Ovary (tissue), 10 donors: ENCODE measurements at places on chromosomes 7 and 10.

- no peaks in the 10 kb centered on the region for H3K36me3 ChIP-seq
- no peaks in the 10 kb centered on the region for H3K4me1 ChIP-seq
- DNase-seq = no peak
- H3K4me3 ChIP-seq = no peak overlapping the region
- no peaks in the 10 kb centered on the region for H3K27me3 ChIP-seq
These were observed 250.9 kb downstream of the TWIST1 start for GRCh38 chr7:18866359-18867036.

GRCh38 chr10:6109444-6109775, 20.6 kb downstream of the RBM17 start:
- H3K27ac ChIP-seq = no peak overlapping the region
- H3K4me3 ChIP-seq = no peak overlapping the region
- H3K27me3 ChIP-seq = no peaks in the 10 kb centered on the region
- H3K36me3 ChIP-seq = no peaks in the 10 kb centered on the region
- no peak for DNase-seq

DNA sequence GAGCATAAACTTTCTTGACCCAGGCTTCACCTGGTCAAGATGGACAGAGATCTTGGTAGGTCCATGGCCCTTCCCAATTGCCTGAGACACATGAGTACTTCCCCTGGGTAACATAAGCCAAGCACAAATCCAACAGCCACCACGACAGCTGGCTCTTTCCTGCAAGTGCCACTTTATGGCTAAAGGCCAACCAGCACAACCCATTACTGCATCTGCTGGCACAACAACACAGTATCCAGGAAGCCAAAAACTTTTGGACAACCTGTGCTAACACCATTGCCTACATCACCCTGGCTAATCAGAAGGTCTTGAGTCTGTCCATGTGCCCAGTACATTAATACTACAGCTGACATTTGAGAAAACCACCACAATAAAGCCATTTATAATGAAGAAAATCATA, 548.0 kb upstream of the SEMA3D start:
- no peak for DNase-seq
- no peaks in the 10 kb centered on the region for H3K27me3 ChIP-seq
- H3K27ac ChIP-seq = no peak overlapping the region

DNA sequence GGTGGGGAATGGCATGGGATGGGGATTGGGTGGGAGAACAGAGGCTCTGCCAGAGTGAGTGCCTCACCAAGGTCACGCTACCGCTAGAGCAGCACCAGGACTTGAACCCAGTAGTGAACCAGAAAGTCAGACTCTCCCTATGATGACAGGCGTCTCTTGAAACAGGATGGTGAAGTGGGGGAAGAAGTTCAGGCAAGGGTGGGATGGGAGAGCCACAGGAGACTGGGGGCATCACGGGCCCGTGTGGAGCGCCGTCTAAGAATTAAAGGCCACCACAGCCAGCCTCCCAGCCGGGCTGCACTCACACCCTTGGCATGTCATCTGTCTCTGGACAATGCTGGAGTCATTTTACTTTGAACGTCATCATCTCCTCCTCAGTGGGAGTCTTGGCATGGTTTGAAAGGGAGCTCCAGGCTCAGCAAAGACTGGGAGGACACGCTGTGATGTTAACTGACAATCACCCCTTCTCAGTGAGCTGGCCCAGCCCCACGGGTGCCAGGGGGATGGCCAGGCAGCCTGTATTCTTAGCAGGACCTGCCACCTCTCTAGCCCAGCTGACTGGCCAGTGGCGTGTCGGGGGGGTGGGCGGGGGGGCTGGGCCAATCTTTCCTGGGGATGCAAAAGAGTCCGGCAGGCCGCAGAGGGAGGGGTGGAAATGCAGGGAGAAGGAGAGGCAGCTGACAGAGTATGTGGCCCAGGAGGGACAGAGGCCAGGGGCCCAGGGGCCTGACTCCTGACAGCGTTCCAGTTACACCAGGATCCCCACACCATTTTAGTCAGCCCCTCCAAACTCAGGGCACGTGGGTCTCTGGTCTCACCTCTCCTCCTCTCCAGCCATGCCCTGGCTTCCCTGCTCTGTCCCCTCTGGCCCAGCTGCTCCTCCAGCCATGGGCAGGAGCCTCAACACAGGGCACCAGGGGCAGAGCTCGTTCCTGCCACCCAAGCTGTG, 96.2 kb downstream of the VOPP1 start:
- H3K27me3 ChIP-seq = no peaks in the 10 kb centered on the region
- H3K4me1 ChIP-seq = peaks cover 7% of the 10 kb centered on the region
- no peak overlapping the region for H3K4me3 ChIP-seq
- H3K27ac ChIP-seq = no peak overlapping the region
- no peak for DNase-seq

DNA sequence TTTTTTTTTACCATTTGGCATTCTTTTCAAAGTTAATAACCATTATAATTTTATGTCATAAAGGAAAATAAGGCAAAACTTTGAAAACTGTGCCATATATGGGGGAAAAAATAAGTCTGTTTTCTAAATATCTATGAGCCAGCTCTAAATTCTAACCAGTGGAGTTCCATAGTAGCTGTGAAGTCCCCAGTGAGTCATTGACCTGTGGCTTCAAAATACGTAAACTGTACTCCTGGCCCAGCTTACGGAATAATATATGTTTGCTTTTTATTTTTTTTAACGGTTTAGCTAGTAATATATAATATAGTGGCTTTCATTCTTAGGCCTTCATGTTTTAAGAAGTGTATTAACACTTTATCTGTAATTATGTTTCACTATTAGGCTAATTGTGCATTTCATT, 20.5 kb downstream of the ZRANB1 start:
- H3K27me3 ChIP-seq = no peaks in the 10 kb centered on the region
- H3K4me1 ChIP-seq = peaks cover 10% of the 10 kb centered on the region
- DNase-seq = no peak
- H3K27ac ChIP-seq = no peak overlapping the region

DNA sequence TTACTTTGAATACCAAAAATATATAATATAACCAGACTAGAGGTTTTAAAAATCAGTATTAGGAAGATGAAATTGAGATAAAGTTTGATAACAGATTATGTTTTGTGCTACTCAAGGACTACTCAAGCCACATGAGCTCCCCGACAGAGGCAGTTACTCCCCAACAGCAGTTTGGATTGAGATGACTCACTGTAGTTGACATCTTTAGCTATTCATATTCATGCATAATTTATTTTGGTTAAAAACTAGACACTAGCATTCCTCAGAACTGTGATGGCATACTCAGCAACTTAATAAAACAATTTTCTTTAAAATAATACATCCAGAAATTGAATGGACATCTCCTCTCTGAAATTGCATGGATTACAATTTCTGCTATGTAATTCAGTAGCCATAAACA, 19.6 kb downstream of the PCLO start:
- no peaks in the 10 kb centered on the region for H3K27me3 ChIP-seq
- H3K4me1 ChIP-seq = no peaks in the 10 kb centered on the region
- no peak overlapping the region for H3K27ac ChIP-seq

GRCh38 chr7:105173586-105173985, 159.6 kb downstream of the KMT2E start:
- H3K4me3 ChIP-seq = no peak overlapping the region
- no peaks in the 10 kb centered on the region for H3K27me3 ChIP-seq
- DNase-seq = no peak
- no peak overlapping the region for H3K27ac ChIP-seq

- DNase-seq = no peak
- H3K36me3 ChIP-seq = no peaks in the 10 kb centered on the region
- H3K27me3 ChIP-seq = no peaks in the 10 kb centered on the region
- no peak overlapping the region for H3K27ac ChIP-seq
These were observed 557.9 kb downstream of the KCNMA1 start for GRCh38 chr10:77079592-77080300.

DNA sequence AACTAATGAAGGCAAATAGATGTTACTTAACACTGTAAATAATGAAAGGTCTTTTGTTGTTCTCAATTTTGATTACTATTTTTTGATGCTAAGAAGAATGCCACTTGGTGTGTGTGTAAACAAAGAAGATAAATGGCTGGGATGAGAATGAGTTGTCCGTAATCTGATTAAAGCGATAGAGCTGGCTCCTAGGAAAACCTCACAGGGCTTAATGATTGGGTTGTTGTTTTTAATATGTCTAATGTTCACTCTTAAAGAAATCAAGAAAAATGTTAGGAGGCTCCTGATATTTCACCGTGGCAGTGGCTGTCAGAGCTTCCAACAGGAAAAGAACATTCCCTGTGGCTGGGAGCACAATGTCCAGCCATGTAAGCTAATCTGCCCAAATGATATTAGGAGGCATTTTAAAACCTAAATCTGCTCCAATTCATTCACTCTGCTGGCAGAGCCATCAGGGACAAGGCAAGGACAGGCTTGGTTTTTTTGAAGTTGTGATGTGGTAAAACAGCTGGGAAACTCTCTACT, 243.9 kb downstream of the SNX10 start:
- DNase-seq = no peak
- no peak overlapping the region for H3K4me3 ChIP-seq
- H3K27me3 ChIP-seq = no peaks in the 10 kb centered on the region
- no peak overlapping the region for H3K27ac ChIP-seq

DNA sequence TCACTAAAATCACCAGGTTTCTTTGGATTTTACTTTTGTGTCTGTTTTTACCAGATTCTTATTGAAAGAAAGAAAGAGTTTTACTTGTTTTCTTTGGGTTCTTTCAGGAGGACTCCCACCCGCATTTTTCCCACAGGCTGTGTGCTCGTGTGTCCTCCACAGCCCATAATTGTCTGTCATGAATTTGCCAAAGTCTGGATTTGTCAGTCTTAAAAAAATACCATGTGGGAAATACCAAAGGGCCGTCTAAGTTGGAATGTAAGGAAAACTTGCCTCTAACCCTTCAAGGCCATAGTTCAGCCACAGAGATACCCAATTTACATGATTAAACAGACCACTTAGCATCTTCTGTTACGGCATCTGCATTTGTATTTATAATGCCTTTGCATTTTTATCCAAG, 41.3 kb upstream of the INHBA start:
- H3K27me3 ChIP-seq = no peaks in the 10 kb centered on the region
- no peak overlapping the region for H3K4me3 ChIP-seq
- no peak for DNase-seq
- H3K27ac ChIP-seq = no peak overlapping the region
- H3K36me3 ChIP-seq = no peaks in the 10 kb centered on the region

DNA sequence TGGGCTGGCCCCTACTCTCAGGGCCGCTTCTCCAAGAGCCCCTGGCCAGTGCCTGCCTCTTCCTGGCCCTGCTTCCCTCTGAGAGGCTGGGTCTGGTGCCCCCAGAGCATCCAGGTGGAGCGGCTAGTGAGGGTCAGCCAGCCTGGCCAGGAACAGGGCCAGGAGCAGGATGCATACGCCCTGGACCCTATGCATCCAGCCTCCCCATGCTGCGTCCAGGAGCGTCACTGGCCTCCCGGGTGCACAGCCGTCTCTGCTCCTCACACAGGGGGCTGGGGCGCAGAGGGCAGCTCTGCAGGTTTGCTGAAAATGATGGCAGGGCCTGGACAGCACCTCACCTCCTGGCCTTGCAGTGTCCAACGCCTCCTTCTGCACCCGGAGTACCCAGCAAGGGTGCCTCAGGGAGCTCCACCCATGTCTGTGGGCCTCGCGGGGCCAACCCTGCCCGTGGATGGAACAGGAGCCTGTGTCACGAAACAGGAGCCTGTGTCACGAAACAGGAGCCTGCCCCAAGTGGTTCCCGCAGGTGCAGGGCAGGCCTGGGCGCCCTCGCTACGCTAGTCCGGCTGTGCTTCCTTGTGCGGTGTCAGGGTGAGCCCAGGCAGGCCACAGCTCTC, 246.2 kb upstream of the PPP2R2D start:
- H3K36me3 ChIP-seq = no peaks in the 10 kb centered on the region
- H3K4me1 ChIP-seq = no peaks in the 10 kb centered on the region
- H3K27ac ChIP-seq = no peak overlapping the region
- DNase-seq = no peak

DNA sequence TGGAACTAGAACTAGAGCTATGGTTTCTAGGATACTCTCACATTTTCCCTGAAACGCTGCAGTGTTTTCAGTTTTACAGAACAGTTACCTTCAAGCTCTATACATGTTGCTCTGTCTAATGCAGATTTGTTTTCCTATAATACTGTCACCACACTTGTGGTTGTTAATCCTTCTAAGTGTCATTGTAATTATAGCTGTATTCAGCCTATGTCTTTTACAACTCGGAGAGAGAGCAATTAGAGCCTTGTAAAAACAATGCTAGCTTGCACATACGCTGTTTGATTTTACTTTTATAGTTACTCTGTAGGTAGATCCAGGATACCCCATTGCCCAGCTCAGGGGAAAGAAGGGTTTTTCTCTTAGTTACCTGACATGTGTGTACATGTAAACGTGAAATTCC, 55.1 kb downstream of the ATOH7 start:
- no peak overlapping the region for H3K4me3 ChIP-seq
- no peak overlapping the region for H3K27ac ChIP-seq
- no peaks in the 10 kb centered on the region for H3K36me3 ChIP-seq
- H3K27me3 ChIP-seq = no peaks in the 10 kb centered on the region

DNA sequence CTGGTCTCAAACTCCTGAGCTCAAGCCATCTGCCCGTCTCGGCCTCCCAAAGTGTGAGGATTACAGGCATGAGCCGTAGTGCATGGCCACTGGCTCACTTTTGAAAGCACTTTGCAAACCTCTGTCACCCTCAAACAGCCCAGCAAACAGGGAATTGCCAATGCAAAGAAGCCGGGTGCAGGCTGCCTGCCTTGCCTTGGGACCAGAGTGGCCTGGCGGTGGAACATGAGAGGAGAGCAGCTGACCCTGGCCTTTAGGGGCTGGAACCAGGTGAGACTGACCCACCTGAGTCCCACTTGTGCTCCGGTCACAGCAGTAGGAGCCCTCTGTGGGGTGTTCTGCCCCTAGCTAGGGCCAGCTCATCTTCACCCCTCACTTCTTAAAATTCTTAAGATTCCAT, 237.1 kb upstream of the GALNT17 start:
- no peaks in the 10 kb centered on the region for H3K27me3 ChIP-seq
- no peak for DNase-seq
- no peak overlapping the region for H3K27ac ChIP-seq
- no peaks in the 10 kb centered on the region for H3K36me3 ChIP-seq

DNA sequence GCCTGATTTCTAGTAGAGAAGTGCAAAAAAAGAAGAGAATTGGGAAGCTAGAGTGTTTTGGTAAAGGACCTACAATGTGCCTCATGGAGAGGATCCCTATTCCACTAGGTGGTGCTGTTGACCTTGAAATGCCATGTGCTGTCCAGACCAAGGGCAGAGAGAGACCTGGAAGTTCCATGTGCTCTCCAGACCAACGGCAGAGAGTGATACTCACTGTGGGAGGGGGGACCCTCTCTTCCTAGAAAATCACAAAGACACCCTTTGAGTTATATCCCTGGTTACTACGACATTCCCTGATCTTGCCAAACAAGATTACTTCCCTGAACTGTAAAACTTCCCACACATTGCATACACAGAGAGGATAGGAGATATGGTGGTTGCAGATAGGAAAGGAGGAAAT, 212.7 kb upstream of the ZNF804B start:
- no peak for DNase-seq
- no peak overlapping the region for H3K27ac ChIP-seq
- no peaks in the 10 kb centered on the region for H3K27me3 ChIP-seq
- no peaks in the 10 kb centered on the region for H3K36me3 ChIP-seq

- no peak overlapping the region for H3K27ac ChIP-seq
- no peaks in the 10 kb centered on the region for H3K27me3 ChIP-seq
- no peak overlapping the region for H3K4me3 ChIP-seq
- no peaks in the 10 kb centered on the region for H3K4me1 ChIP-seq
These were observed 447.3 kb upstream of the NRP1 start for GRCh38 chr10:33781606-33782395.
